ENCODE measurements at places on chromosomes 2 and 18.

- DNase-seq, result no peak
Measured at GRCh38 chr2:77161009-77161408, 361.2 kb downstream of the LRRTM4 start.

DNA sequence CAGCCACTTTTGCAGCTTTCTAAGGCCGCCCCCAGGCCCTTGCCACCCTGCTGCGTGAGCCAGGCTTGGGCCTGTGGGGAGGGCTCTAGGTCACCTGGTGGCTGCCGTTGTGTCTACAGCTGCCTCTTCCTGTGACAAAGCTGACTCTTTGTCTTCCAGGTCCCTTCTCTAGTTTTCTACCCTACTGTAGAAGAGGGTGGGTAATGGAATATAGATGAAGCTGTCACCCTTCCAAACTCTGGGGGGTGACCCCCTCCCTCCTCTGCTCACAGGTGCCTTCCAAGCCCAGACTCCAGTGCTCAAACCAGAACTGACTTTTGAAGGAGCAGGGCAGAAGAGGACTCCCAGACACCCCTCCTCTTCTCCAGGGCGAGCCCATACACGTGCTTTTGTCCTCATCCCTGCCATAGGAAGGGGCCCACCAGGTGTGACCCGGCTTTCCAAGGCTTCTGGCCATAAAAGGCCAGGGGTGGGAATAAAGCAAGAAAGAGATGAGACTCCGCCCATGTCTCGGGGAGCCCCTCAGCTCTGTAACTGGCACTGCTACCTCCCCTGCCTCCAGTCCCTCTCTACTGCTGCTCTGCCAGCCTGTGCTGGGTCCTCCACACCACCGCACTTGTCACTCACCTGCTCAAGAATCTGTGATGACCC is 17.9 kb upstream of the SDC1 start:
- DNase-seq, result no peak

DNA sequence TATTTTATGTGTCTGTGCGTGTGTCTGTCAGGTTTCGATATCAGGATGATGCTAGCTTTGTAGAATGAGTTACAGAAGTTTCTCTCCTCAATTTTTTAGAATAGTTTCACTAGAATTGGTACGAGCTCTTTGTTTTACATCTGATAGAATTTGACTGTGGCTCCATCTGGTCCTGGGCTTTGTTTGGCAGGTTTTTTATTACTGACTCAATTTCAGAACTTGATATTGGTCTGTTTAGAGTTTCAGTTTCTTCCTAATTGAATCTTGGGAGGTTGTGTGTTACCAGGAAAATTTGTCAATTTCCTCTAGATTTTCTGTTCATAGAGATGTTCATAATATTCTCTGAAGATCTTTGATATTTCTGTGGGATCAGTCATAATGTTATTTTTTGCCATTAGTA is 289.4 kb upstream of the COL3A1 start:
- DNase-seq, result no peak

- peak; percentile 83 for DNase-seq
Measured at GRCh38 chr2:40041422-40042382, 262.6 kb upstream of the THUMPD2 start.

DNA sequence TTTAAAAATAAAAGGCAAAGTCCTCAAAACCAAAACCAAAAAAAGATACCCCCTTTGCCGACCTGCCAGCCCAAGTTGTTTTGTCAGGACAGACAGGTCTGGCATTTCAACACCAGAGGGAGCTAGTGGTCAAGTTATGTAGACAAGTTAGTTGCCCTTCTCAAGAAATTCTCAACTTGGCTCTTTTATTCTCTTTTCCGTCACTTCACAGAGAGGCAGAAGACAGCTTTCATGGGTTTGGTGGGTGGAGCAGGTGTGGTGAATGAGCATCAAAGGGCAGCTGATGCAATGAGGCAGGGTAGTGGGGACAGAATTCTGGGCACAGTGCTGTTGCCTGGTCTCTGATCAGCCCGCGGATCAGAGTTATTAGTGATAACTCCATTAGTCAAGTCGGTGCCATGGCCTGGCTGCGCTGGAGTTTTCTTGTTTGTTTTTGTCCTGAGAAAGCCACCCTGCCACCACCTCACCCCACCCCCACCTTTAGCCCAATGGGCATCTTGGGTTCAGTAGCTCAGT is 303.7 kb upstream of the EPAS1 start:
- peak; percentile 94 for DNase-seq

GRCh38 chr2:145096582-145096981 is 576.7 kb upstream of the ZEB2 start:
- DNase-seq, result peak; percentile 62

GRCh38 chr2:187991389-187991788 is 300.3 kb upstream of the GULP1 start:
- no peak for DNase-seq

DNA sequence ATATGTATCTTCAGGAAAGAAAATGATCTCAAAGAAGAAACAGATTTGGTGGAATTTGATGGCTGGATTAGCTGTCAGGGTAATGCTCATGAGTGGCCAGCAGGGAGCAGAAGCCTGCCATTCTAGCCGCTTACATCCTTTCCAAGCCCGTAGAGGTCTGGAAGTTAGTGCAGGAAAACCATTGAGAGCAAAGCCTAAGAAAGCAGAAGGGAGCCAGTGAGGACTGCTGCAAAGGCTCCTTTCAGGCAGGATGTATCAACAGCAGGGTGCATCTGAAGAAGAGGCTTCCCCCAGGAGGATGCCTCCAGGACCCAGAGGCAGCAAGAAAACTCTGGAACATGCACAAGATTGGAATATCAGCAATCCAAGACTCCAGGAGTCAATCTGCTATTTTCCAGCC is 22.9 kb upstream of the LBH start:
- peak; percentile 87 for DNase-seq

DNA sequence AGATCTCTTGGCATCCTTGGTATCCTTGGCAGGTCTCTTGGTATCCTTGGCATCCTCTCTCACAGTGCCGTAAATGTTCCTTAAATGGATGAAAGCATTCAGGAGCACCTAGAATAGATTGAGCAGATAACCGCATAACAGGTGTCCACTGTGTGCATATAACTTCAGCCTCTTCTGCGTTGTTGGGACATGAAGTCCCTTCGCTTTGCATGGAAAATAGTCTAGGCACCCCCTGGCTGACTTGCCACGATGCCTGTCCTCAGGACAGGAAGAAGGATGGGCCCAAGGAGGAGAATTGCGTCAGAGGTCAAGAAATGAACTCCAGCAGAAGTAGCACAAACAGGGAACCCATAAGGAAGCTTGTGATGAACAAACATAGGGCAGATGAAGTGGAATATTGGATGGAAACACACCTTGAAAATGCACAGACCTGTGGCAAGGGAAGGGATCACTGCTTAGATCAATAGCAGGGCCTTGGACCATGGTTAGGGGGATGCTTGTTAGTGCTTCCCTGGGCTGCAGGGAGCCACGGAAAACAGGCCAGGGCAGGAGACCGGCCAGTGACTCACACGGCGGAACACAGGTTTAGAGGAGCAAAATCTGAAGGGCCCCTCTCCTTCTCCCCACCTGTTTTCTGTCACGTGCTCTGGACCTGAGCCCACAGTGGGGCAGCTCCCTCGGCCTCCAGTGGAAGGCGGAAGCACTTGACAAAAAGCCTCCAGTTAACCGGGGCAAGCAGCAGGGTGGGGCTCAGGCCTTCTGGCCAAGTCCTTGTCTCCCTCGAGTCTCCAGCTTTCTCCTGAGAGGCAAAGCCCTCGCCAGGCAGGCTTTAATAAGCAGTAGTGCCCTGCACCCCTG is 99.2 kb upstream of the ASAP2 start:
- no peak for DNase-seq

DNA sequence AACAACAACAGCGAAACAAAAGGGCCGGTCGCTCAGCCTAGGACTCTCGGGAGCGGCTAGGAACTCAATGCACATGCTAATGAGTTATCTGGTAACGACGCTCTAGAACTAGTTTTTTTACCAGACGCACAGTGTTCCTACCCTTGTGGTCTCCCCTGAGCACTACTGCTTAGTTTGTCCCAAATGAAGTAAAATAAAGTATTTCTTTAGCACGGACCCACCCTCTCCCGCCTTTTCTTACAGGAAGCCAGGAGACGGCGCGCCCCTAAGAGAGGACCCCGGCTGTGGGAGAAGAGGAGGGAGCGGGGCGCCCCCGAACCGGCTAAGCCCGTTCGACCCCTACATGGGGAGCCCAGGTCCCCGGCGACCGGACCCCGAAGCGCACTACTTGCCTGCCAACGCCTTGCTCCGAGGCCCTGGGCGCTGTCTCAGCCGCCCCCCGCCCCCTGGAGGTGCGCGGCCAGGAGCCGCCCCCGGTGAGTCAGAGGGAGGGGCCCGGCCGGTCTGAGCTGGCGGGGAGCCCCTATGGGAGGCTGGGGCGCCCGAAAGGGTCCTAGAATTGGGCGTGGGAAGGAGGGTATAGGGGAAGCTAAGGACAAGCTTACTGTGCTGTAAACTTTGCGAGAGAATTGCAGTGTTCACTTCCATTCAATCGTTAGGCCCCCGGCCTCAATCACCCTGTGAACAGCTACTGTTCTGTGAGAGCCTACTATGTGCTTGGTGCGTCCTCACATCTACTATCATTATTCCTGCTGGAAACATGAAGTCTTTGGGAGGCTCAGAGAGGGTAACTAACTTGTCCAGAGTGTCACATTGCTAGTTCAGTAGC is 3.6 kb upstream of the CAPG start:
- peak; percentile 50 for DNase-seq

DNA sequence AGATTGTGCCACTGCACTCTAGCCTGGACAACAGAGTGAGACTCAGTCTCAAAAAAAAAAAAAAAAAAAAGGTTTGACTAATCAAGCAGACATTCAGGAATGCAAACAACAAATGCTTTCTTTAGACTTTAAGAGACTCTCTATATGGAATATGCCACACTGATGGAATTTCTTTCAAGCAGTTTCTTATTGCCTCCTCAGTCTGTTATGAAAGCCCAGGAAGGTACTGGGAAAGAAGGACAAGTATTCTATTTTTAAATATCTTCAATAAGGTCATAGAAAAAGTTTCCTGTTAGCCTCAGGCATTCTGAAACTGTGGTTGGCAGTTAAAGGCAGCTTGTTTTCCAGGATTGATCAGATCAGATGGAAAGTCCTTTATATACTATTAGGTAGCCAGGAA is 241.6 kb downstream of the PIK3C3 start:
- no peak for DNase-seq

GRCh38 chr2:24183366-24184069 is 8.7 kb downstream of the FAM228A start:
- peak; percentile 13 for DNase-seq

- DNase-seq, result no peak
Measured at GRCh38 chr2:99865818-99866676, 276.3 kb downstream of the AFF3 start.

- DNase-seq, result no peak
Measured at GRCh38 chr2:180268006-180268405, 260.9 kb upstream of the CWC22 start.

DNA sequence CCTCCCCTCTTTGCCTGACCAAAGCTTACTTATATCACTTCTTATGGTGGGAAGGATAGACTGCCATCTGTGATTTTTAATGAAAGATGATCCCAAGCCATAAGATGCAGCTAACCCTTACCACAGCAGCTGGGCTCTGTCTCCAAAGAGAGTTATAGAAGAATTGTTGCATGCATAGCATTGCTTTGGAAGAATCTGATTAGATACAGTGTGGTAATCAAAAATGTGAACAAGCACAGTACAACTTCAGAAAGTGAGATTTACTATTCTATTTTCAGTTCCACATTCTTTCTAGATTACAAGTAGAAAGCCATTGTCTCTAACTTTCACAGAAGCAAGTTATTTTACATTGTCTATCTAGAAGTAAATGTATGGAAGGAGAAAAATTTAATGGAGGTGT is 129.0 kb upstream of the ACVR2A start:
- peak; percentile 42 for DNase-seq

- DNase-seq, result no peak
Measured at GRCh38 chr2:235073868-235074413, 122.1 kb downstream of the SH3BP4 start.

DNA sequence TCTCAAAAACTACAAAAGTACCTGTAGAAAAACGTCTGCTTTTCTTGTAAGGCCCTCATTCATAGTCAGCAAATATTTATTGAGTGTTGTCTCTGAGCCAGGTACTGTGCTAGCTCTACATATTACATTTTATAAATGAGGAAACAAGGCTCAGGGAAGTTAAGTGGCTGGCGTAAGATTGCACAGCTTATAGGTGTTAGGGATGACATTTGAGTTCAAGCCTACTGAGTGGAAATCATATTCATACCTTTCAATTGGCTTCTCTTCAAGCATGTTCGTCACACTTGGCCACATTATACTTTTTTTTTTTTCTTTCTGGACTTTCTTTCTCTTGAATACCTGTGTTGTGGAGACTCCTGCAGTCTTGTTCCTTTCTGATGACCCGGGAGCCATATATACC is 5.9 kb downstream of the NCOA1 start:
- DNase-seq, result no peak

GRCh38 chr2:44495544-44495943 is 133.8 kb downstream of the CAMKMT start:
- no peak for DNase-seq

DNA sequence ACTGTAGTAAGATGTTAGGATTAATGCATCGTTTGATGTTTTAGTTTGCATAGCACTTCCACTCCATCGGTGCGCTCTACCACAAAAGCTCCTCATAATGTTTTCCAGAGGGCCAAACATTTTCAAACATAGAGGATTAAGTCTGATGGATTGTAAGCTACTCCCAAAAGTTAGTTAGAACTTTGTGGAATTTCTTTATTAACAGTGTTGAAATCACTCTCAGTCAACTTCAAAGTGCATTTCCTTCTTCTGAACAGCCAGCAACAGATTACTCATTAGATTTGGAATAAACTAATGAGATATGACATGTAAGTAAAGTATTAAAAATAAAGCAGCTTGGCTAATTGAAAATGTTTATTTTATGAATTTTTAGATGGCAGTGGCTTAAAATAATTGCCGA is 30.1 kb upstream of the CTAGE1 start:
- DNase-seq, result no peak

- DNase-seq, result peak; percentile 92
Measured at GRCh38 chr2:237695201-237695780, 67.9 kb downstream of the LRRFIP1 start.

DNA sequence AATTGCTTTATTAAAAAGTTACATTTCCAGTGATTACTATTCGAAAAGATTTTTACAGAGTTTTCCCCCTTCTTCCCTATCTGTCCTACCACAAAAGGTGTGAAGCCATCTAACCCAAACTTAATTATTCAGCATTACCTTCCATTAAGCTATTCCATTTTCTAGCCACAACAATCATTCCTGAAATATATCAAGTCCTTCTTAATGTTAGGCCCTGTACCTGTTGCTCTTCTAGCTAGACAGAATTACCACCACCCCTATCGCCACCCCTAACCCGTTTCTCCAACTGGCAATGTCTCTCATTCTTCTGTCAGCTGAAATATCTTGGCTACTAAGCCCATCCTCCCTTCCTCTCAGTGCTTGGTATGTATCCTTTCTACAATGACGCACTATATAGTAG is 13.9 kb downstream of the IWS1 start:
- DNase-seq, result no peak

DNA sequence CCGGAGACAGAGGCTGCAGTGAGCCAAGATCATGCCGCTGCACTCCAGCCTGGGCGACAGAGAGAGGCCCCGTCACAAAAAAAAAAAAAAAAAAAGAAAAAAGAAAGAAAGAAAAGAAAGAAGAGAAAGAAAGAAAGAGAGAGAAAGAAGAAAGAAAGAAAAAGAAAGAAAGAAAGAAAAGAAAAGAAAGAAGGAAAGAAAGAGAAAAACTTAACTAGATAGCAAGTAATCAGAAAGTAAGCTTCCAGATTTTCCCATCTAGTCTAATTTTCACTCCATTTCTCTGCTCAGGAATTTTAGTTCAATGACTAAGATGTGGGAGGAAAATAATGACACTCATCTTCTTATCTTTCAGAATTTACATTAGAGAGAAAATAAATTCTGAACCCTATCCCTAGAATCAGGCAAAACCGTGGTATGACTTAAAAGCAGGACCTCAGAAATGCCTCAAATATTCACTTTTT is 2.4 kb downstream of the GFPT1 start:
- peak; percentile 42 for DNase-seq

- DNase-seq, result no peak
Measured at GRCh38 chr2:156182132-156182531, 150.4 kb downstream of the NR4A2 start.
